Stimulated activated effector memory CD8-positive, alpha-beta T cell treated with anti-CD3 and anti-CD28 coated beads, Interleukin-12 subunit alpha, Interleukin-12 subunit beta, amount 100 ng/mL, for 72 hours (primary cell): ENCODE measurements at places on chromosomes 5 and 9.

- no peak for DNase-seq
Observed at GRCh38 chr5:66848749-66849641, 252.8 kb downstream of the MAST4 start.

DNA sequence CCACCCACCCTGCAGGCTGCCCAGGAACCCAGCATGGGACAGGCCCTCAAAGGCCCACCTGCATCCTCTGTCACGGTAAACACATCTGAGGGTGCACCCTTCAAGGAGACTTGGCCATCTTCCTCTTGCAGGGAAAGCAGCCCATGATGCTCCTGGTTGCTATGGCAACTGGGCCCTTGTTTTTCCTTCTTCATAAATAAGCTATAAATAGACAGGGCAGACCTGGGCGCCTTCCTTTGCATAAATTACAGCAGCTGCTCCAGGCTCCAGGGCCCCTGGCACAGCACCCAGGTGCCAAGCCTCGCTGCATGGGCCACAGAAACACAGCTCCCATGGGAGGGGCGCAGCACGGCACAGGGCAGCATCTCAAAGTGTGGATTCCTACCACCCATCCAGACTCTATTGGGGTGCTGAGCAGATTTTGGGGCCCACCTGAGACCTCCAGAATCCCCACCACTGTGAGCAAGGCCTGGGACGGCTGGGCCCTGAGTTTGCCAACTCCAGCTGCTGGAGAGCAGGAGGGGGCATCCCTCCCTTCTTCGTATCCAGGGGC lies 5.8 kb upstream of the PSMB7 start:
- no peak for DNase-seq

GRCh38 chr9:94929369-94929756 lies 202.9 kb downstream of the AOPEP start:
- DNase-seq, result no peak

DNA sequence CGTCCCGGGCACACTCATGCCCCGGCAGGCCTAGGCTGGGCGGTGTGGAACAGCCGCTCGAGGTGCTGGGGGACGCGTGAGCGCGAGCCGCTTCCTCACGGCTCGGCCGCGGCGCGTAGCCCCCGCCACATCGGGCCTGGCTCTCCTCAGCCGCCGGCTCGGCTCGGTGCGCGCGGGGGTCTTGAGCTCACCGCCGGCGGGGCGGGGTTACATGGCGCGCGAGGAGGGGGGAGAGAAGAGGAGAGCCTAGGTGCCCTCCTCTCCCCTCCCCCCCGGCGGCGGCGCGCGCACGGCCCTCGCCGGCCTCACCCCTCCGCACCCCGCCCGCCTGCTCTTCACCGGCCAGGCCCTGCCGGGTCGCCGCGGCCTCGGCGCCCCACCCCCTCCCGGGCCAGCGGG lies 7.7 kb downstream of the RANBP6 start:
- no peak for DNase-seq

DNA sequence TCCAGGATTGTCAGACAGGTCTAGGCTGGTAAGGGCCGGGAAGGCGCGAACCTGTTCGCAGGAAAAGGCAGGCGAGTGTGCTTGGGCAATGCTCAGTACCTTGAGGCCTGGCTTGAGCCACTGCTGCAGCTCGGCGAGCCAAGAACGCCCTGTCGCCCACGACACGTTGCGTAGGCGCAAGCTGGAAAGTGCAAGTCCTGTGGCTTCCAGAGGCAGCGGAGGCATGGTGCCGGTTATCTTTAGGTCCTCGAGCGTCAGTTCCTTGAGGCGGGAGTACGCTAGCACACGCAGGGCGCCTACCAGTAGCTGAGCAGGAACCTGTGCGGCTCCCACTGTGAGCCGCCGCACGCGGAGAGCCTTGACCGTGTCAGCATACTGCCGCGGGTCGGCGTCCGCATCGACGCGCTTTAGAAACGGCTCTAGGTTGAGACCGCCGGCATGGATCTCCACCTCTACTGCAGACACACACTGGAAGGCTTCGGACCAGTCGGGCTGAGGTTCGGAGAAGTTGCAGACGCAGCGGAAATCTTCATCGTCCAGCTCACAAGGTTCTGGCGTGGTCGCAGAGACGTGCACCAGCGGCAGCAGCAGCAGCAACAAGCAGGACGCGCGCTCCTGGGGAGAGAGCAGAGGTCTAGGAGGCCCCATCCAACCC lies 482 bp downstream of the CD14 start:
- peak; percentile 73 for DNase-seq

- no peak for DNase-seq
Observed at GRCh38 chr5:14353726-14354474, 210.8 kb downstream of the TRIO start.

- DNase-seq, result peak; percentile 54
Observed at GRCh38 chr9:73219985-73220626, 68.4 kb downstream of the ANXA1 start.

DNA sequence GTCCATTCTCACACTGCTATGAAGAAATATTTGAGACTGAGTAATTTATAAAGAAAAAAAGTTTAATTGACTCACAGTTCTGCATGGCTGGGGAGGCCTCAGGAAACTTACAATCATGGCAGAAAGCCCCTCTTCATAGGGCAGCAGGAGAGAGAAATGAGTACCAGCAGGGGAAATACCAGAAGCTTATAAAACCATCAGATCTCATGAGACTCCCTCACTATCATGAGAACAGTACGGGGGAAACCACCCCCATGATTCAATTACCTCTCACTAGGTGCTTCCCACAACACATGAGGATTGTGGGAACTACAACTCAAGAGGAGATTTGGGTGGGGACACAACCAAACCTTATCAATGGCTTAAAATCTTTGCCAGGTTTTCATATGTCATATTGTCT lies 20.3 kb upstream of the TENT4A start:
- no peak for DNase-seq

DNA sequence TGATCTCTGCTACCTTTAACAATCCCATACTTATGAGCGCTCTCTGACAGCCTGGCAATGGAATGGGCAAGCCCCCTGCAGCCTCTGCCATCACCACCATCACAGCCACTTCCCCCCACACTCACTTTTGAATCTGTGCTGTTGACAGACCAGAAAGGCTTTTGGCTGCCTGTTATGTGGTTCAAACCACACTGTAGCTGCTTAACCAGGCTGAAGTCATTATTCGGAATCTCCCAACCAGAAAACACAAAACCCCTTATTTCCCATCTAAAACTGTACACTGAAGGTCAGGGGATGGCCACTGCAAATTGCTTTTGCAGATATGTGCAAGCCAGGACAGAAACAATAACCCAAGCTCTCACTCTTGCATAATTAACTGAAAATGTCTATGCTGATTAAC lies 35.8 kb downstream of the PTCH1 start:
- no peak for DNase-seq

- DNase-seq, result no peak
Observed at GRCh38 chr5:6604946-6605345, 27.9 kb downstream of the NSUN2 start.

- DNase-seq, result no peak
Observed at GRCh38 chr5:9624196-9624947, 5.8 kb downstream of the TAS2R1 start.

- no peak for DNase-seq
Observed at GRCh38 chr9:994005-994404, 17.6 kb downstream of the DMRT3 start.

DNA sequence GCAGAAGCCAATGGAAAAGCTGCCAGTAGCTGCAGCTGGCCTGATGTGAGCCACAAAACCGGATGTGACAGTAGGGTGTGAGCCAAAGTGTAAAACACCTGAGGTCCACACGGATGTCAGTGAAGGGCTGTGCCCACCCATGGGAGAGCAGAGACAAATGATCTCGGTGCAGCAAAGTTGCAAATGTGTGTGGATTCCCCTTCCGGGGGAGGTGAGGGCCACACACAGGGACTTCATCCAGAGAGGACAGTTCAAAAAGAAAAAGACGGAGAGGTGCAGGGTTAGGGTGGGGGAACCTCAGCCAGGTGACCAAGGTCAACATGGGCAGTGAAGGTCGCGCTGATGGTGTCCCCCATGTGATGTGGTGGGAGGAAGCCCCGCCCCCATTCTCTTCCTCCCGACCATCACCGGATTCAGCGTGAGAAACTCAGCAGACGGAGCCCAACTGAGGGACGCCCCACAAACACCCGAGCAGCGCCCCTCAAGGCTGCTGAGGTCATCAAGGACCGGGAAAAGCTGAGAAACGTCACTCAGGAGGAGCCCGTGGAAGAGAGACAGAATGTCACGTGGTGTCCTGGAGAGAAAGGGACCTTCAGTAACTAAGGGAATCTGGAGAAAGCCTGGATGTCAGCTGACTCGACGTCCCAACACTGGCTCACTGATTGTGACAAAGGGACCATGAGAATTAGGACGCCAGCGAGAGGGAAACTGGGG lies 11.4 kb upstream of the PTGDS start:
- DNase-seq, result no peak

GRCh38 chr9:80509358-80509757 lies 937.6 kb downstream of the TLE4 start:
- DNase-seq, result no peak

DNA sequence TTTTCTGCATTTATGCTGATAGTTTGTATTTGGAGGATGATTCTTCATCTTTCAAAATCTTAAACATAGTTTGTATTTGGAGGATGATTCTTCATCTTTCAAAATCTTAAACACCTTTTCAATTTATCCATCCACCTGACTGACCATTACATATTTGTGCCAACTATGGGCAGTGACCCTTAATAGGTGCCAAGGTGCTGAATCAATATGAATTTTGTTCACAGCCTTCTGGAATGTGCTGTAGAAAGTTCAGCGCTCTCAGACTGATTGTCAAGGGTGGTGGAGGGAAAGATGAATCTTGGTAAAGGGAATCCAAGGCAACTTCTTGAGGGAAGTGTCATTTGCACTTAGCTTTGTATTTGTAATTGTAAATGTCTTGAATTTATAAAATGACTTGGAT lies 18.1 kb downstream of the ZNF618 start:
- DNase-seq, result no peak

GRCh38 chr9:132214027-132214622 lies 52.3 kb downstream of the NTNG2 start:
- no peak for DNase-seq

GRCh38 chr9:81599837-81600236 lies 89.5 kb downstream of the TLE1 start:
- DNase-seq, result no peak

DNA sequence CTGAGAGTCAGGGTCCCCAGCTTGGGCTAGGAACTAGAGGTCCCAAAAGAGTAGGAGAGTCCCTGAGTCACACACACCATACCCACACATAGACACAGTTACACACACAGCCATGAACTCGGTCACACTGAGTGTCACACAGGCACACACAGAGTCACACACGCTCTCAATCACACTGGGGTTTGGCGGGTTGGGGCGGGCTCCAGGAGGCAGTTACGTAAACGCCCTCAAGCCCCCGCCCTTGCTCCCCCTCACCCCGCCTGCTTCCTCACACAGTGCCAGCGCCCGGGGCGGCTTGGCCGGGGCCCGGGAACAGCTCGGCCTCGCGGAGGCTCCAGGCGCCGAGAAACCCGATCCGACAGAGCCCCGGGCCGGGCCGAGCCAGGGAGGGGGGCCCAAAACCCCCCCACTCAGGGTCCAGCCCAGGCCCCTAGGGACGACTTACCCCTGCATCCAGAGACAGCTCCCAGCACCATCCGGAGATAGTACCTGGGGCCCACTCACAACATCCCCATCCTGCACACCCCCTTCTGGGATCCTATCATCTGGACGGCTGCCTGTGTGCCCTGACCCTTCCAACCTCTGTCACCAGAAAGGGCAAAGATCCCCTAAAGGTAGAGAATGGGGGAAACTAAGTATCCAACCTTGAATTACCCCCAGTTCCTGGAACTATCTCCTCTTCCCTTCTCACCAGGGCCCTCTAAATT lies 3.5 kb upstream of the CNTFR start:
- no peak for DNase-seq

DNA sequence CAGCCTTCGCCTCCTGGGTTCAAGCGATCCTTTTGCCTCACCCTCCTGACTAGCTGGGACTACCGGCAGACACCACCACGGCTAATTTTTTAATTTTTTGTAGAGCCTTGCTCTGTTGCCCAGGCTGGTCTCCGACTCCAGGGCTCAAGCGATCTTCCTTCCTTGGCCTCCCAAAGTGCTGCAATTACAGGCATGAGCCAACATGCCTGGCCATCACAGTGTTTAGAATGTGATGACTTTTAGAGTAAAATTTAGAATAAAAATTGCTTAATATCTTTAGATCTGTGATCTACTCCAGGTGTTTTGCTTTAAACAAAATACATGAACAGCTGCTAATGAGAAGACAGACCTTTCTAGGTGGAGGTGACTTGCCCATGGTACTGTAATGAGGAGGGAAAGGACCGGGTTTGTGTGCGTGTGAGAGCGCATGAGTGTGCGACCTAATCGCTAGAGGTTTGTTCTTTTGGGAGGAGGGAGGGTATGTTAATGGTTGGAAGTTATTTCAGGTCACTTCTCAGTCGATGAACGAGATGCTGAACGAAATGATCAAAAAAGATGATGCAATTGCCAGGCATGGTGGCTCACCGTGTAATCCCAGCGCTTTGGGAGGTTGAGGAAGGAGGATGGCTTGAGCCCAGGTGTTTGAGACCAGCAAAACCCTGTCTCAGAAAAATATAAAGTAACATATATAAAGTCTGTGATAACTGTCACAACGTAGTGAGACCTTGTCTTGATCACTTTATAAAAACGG lies 2.0 kb downstream of the CNOT6 start:
- DNase-seq, result no peak

- DNase-seq, result no peak
Observed at GRCh38 chr9:89668216-89668865, 63.5 kb downstream of the GADD45G start.

- DNase-seq, result no peak
Observed at GRCh38 chr5:33491941-33492340, 51.2 kb downstream of the TARS1 start.

DNA sequence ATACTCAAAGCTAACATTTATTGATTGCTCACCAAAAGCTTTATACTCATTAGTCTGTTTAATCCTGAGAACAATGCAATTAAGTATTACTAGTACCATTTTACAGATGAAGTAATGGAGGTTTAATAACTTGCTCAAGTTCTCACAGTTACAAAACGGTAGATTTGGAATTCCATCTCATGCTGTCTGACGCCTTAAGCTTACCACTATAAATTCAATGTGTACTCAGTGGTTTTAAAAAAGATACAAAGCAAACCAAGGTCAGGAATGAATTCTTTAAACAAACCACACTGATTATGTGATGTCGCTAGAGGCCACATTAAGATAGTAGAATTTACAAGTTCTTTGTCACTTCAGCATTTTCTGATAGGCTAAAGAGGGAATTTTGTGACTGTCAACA lies 1.2 kb upstream of the C5orf63 start:
- DNase-seq, result no peak

DNA sequence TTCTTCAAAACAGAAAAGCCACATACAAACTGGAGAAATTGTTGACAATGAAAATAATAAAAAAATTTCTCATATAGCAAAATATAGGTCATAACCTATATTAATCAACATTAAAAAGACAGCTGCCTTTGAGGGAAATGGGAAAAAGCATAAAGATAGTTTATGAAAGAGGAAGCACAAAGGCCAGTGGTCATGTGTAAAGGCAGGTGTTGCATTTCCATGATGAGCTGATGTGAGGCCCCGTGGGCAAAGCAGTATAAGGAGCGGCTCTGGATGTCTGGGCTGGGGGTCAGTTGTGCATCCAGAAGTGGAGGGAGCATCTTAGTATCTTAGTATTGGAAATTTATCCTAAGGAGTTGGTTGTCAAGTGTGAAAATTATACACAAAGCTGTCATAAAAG lies 18.3 kb downstream of the NDUFS6 start:
- no peak for DNase-seq
